ENCODE measurements at places on chromosomes 2 and 18.

DNA sequence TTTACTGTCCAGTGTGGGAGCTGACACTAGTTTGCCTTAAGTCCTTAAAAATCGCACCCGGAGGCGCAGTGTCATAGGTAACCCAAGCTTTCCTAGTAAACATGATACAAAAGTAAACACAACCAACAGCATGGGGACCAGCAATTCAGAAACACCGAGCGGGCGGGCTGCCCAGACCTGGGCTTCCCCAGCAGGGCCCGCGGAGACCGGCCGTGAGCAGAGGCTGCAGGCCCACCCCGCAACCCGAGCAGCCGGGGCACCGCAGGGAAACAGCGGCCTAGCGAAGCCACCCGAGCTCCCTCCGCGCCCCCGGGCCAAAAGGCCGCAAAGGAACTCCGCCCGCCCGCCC lies 296 bp downstream of the TTC21B start:
- no peak for DNase-seq

DNA sequence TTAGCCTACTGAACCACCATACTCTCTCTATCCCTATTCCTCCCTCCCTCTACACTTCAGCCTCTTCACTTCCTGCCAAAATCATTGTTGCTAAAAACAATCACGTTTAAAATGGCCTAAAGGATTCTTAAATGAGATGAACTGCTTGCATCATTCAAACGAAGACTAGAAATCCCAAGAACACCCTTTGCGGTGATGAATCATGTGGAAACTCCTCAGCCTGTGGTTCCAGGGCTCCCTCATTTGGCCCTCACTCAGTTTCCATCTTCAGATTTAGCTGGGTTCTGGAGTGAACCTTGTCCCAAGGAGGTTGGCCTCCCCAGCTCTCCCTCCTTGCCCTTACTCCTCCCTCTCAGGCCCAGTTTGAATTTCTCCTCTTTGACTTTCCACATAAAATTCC lies 125.6 kb upstream of the CDC42EP3 start:
- no peak for DNase-seq

GRCh38 chr2:238883421-238883901 lies 35.6 kb downstream of the TWIST2 start:
- DNase-seq: no peak

DNA sequence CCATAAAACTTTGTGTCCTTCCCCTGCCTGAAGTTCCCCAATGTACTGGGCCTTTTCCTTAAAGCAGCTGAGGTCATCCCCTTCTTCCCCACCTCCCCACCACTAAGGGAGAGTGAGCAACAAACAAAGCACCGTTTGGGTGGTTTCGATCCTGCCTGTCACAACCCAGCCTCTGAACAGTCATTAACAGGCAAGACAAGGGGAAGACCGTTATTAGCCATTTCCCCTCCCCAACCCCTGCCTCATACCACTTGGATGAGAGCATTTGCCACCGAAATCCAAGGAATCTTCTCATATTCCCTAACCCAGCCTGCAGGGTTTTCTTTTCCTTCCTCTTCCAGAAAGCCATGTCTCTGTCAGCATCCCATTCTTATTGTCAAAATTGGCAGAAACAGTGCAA lies 65.6 kb downstream of the STRADB start:
- DNase-seq: no peak

- DNase-seq: no peak
These were observed 261.2 kb downstream of the EIPR1 start for GRCh38 chr2:3116371-3116770.

GRCh38 chr18:23352042-23352441 lies 101.0 kb upstream of the RIOK3 start:
- DNase-seq: no peak

Measured in stimulated activated CD4-positive, alpha-beta T cell treated with anti-CD3 and anti-CD28 coated beads, Interleukin-1b, Interleukin-23, amount 100 ng/mL, for 24 hours (primary cell).